Activated CD8-positive, alpha-beta memory T cell treated with anti-CD3 and anti-CD28 coated beads for 4 hours (primary cell): ENCODE measurements at places on chromosomes 5 and 9.

DNA sequence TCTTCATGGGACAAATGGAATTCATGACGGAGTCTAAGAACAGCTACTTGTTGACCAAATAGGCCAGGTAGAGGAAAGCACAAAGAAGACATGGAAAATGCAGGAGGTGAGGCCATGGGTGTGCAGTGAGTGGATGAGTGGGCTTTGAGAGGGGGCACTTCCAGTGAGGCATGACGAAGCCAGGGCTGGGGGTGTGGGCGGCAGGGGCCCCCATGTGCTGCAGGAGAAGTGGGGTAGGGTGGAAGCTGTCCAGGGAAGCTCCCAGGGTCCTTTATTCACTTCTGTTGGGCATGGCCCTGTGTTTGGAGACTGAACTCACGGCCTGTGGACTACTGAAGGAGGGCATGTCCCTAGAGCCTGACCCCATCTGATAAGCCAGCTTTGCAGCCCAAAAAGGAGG, 127.6 kb upstream of the SLC25A48 start:
- DNase-seq: no peak

- no peak for DNase-seq
These were observed 4.7 kb upstream of the TTLL11 start for GRCh38 chr9:122097679-122098315.

- no peak for DNase-seq
These were observed 108.8 kb upstream of the ASTN2 start for GRCh38 chr9:117523531-117524153.

DNA sequence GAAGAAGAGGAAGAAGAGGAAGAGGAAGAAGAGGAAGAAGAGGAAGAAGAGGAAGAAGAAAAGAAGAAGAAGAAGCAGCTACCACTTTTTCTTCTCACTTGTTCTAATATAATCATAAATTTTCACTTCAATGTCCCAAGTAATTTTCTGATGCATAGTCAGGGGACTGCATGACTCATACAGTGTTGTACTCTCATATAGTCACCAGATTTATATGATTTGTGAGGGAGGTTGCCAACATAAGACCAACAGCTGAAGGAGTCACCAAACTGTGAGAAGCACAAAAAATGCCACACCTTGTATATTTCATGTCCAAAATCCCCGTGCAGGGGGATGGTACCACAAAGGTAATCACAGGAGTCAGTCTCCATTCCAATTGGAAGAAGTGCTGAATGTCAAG, 32.7 kb upstream of the DMRTA1 start:
- no peak for DNase-seq

DNA sequence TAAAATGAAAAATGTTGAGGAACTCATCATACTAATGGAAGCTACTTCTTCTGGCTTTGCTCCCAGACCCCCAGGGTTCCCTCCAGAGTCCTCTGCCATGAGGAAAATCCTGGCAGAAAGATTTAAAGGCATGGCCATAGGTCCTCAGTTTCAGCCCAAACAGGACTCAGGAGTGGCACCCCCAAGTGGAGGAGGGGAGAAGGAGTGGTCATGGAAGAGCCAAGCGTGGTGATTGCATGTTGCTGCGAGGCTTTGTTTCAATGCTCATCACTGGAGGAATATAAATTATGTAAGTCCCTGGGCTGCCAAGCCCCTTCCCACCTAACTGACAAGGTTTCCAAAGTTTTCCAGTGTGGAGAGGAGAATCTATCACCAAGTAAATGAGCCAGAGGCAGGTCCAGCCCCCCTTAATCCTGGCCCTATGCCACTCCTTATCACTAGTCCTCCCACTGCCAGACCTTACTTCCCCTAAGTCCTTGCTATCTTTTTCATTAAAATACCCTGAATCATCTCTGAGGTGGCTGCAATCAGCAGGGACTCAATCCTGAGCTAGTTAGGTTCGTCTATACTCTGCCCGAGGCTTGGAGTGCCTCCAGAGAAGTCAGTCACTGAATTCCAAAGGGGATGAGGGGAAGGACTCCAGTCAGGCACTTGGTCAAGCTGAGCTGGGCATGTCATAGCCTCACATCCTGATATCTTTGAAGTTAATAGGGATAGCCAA, 70.7 kb upstream of the TAF1L start:
- no peak for DNase-seq

DNA sequence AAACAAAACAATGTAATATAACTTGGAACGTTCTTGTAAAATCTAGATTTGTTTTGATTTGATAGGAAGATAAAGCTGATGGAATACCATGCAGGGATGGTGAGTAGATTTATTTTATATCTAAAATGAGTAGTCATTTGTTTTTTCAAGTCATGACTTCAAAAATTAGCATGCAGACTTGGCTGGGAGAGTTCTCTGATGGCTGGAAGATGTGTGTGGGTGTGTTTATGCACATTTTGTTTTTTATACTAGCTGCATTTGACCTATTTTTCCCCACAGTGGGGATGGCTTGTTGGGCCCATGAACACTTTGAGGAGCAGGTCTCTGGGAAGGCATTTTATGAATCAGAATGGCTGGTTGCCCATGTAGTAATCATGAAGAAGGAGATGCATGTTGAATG, 109.2 kb downstream of the MTRR start:
- DNase-seq: no peak

- DNase-seq: no peak
These were observed 95.0 kb downstream of the ZCCHC7 start for GRCh38 chr9:37215381-37215780.
